ENCODE measurements at places on chromosomes 12 and 14.

- DNase-seq = no peak
Measured at GRCh38 chr12:49806877-49807276, 21.3 kb downstream of the NCKAP5L start.

DNA sequence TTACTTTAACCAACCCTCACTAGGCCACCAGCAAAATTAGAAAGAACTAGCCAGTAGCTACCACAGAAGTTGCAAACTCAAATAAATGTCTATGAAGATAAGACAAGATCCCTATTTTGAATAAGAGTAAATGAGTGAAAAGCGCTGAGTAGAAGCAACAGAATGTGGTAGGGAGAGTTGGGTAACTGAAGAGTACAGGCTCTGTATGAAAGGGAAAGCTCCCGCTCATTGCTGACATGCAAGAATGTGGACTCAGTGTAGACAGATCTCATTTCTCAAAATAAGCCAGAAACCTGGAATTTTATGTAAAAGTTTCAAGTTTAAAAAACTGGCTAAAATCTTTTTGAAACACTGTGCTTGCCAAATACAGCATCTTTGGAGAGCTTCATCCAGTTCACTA lies 63.9 kb downstream of the NAV3 start:
- no peak for DNase-seq

- DNase-seq = no peak
Measured at GRCh38 chr12:117577122-117577657, 215.8 kb upstream of the NOS1 start.

DNA sequence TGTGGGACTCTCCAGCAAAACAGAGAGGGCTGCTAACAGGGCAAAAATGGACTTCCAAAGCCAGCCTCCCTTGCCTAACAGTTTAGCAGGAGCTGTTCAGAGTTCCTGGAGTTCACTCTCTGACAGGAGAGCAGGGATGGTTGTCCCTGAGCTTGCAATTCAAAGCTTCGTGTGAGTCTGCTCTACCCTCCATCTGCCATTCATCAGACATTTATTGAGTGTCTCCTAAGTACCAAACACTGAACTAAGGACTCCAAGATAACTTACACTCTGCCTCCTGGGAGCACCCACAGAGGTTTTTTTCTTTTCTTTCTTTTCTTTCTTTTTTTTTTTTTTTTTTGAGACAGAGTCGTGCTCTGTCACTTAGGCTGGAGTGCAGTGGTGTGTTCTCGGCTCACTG lies 28.7 kb downstream of the RHOF start:
- no peak for DNase-seq

DNA sequence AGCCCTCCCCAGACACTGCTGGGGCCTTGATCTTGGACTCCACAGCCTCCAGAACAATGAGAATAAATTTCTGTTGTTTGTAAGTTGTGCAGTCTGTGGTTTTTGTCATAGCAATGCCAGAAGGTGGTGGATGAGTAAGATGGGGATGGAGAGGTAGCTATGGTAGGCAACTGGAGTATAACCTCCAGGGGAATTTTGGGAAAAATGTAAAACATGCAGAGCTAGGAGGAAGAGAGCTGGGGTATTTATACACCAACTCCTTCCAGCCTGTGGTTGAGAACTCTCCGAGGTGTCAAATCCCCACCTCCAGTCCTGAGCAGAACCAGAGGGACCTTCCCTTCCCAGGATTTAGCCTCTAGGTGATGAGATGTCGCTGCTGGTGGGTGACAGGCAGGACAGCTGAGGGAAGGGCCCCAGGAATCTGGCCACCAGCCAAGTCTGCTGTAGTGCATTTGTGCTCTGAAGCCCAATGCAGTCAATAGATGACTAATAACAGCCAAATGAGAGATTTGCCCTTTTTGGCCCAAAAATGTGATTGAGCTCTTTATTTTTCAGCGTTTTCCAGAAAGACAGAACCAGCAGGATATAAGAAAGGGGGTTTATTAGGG lies 19.1 kb upstream of the CEP170B start:
- DNase-seq = no peak

- no peak for DNase-seq
Measured at GRCh38 chr12:100221523-100221922, 20.9 kb downstream of the ACTR6 start.

GRCh38 chr12:124205405-124205804 lies 89.5 kb upstream of the RFLNA start:
- no peak for DNase-seq

- no peak for DNase-seq
Measured at GRCh38 chr14:62453226-62453625, 592.0 kb downstream of the KCNH5 start.

- DNase-seq = no peak
Measured at GRCh38 chr14:51004801-51005526, 60.7 kb upstream of the PYGL start.

DNA sequence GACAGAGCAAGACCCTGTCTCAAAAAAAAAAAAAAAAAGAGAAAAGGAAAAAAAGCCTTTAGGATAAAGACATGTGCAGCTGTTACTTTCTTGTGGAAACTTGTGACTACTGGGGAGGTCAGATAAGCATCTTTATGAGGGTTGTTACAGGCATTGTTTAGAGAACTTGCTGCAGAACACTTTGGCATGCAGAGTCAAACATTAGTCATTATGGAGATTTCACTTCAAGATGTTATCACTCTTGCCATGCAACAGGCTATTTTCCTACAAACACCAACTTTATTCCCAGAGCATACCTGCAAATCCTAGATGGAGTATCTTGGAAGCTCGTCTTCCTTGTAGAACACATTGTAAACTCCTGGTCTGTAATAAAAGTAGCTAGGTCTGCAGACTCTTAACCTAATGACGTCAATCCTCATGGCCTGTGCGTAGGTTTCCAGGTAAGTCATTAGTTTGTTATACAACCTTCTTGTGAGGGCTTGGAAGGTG lies 36.3 kb upstream of the WDR89 start:
- DNase-seq = no peak

DNA sequence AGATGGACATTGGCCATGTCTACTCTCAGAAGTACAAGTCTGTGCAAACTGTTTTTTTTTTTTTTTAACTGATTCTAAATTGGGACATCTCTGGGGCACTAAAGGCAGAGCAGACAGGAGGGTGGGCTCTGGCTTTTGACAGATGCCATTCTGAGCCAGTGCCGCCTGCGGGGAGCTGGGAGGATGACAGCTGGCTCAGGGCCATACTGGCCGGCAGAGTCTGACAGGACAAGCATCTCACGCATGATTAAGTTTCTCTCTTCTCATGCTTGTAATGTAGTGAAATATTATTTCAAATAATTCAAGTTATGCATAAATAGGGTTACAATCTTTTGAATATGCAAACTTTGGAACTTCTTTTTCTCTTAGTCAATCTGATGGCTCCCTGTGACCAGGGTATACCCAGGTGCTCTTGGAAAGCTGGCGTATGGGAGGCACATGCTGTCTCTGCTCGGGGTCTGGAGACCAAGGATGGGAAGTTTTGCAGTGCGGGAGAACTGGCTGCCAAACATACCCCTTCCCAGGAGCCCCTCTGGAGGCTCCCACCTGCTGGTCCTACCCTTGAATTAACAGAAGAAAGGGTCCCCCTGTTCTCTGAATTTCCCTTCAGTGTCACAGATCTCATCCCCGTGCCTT lies 7.6 kb downstream of the CDCA4 start:
- DNase-seq = no peak

DNA sequence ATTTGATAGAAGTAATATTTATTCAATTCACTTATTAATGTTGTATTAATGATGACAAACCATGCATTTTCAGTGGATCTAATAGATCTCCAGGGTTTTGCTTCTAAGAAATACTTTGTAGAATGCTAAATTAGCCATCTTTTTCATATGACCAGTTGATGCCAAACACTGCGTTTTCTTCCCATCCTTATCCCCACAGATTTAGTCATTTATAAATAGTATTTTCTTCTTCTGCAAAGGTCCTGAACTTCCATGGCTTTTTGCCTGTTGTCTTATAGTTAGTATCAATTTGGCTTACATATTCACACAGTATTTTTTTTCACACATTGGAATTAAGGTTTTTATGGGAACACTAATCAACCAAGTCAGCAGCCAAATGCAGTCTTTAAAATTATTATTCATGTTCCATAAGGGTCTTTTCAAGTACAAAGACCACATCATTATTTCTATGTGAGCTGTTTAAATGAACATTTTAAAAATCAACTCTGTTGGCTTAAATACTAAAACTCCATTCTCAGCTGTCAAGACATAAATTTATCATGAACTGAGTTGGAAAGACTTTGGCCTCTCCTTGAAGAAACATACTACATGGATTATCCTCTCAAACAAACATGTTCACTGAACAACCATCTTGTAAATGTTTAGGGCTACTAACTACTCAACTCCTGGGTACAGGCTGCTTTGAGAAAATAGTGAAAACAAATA lies 1278.4 kb upstream of the FLRT2 start:
- no peak for DNase-seq

DNA sequence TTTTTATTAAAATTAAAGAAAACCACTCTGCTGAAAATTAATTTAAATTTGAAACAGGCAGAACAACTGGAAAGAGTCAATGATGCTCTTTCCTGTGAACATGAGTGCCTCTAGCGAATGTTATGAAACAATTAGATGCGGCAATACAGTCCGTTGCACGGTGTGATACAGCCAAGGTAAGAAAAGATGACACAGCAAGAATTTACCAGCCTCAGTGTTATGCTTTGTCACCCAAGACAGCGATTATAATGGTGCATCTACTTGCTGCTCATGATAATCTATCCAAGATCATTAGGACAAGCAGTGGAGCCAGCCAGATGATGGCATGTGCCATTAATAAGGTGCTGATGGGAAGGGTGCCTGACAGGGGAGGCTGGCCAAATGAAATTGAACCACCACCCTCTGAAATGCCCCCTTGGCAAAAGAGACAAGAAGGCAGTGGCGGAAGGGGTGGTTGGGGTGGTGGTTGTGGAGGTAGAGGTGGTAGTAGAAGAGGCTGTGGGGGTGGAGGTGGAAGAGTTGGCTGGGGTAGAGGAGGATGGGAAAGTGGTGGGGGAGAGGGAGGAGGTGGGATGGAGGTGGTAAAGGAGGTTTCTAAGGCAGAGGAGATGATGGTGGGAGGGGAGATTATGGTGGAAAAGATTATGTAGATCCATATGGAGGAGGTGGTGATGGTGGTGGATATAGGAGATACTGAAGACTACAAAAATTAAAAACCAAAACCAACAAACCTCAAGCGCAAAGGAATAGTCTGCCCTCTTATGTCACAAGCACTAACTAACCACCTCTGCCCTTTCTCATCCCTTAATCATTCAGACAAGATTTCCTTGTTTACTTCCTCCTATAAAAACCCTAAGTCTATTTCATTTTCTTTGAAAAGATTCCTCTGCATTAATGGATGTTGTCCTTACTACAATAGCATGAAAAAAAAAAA lies 4.0 kb upstream of the RESF1 start:
- no peak for DNase-seq

DNA sequence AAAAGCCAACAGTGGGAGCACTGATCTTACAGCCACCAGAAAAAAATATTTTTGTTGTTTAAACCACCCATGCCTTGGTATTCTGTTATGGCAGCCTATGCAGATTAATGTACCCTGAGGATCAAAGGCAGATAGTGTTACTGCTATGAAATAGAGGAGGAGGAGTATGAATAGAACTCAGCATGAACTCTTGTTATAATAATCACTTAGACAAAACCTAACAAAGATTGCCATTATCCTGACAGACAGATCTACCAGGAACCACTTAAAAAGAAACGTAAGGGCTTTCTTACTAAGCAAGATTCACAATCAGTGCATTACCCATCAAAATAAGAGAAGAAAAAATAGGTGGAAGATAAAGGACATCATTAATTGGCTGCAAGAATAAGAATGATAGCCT lies 558.3 kb downstream of the GALC start:
- no peak for DNase-seq

- no peak for DNase-seq
Measured at GRCh38 chr12:30953257-30953656, 26.7 kb downstream of the TSPAN11 start.

- DNase-seq = no peak
Measured at GRCh38 chr12:3428631-3429030, 62.4 kb upstream of the PRMT8 start.

GRCh38 chr14:66507181-66507721 lies 696 bp upstream of the GPHN start:
- DNase-seq = no peak

All from stimulated activated CD8-positive, alpha-beta memory T cell treated with anti-CD3 and anti-CD28 coated beads, Interleukin-7, amount 100 ng/mL, for 48 hours (primary cell).